ENCODE measurements at places on chromosomes 5 and 9. TPM values are rescaled to one million over a fixed set of nuclear protein-coding genes. Genes with fewer than 3 reads are reported as not detected.

DNA sequence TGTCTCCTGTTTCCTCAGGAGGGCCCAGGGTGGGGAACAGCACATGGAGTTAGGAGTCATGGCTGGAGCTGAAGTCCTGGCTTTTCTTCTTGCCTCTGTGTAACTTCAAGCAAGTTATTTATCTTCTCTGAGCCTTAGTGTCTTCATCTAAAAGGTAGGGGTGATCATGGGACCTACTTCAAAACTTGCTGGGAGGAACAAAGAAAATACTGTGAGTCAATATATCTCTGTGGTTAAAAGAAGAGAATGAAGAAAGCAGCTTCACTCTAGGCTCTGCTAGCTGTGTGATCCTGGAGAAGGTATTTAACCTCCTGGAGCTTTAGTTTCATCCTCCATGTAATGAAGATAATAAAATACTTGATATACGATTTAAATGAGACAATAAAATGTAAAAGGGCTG, 26.5 kb downstream of the AFAP1L1 start:
- no peak for DNase-seq

DNA sequence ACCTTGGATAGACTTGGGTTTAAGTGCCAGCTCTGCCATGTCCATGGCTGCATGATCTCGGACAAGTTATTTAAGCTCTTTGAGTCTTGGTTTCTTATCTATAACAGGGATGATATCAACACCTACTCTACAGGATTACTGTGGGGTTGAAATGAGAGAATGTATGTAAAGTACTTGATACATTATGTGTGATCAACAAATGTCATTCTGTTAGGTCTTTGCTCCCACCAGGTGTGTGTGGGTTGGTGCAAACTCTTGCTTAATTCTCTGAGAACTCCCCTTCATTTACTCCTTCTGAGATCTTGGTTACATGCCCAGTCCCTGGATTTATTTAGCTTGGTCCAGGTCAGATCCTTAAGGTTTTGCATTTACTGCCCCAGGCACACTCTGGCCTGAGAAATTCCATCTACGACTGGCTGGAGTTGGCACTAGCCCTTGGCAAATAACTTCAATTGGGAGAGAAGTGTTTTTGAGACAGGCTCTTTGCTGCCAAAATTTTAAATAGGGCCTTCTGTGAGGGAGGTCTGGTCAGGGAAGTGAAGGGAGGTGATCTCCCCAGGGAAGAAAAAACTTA, 63.5 kb upstream of the KLF9 start:
- DNase-seq = no peak

GRCh38 chr5:14816999-14817761, 54.4 kb downstream of the ANKH start:
- no peak for DNase-seq

The PCDHGA1 gene
- total RNA-seq = 1.6 TPM

The FRMD3 gene
- 12.2 TPM for total RNA-seq

The MLANA gene
- not detected for total RNA-seq

GRCh38 chr5:93611976-93612854, 29.2 kb downstream of the NR2F1 start:
- DNase-seq = no peak

All from mucosa of descending colon (tissue), 3 donors.